Fibroblast of lung (primary cell): ENCODE measurements at places on chromosomes 5 and 9. TPM values are rescaled to one million over a fixed set of nuclear protein-coding genes. Genes with fewer than 3 reads are reported as not detected.
A peak's percentile ranks its signal among the peaks of the same experiment; 100 is the strongest.

DNA sequence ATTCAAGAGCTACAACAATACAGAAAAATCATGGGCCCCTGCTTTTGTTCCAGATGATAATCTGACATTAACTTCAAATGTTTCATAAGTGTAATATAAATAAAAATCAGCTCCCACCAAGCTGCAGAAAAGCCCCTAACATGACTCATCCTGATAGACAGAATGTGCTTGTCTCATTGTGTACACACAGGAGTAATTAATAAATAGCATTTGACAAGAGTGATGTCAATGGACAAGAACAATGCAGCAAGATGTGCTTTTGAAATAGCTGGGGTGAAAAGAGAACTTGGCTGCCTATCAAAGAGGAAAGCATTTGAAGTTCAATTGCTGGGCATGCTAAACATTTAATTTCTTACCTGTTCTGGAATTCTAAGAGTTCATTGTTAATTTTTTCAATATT, 79.2 kb downstream of the DNAH5 start:
- no peak overlapping the region for H3K4me3 ChIP-seq
- no peak overlapping the region for H3K27ac ChIP-seq
- H3K4me1 ChIP-seq = no peaks in the 10 kb centered on the region
- no peaks in the 10 kb centered on the region for H3K36me3 ChIP-seq
- no peaks in the 10 kb centered on the region for H3K27me3 ChIP-seq

DNA sequence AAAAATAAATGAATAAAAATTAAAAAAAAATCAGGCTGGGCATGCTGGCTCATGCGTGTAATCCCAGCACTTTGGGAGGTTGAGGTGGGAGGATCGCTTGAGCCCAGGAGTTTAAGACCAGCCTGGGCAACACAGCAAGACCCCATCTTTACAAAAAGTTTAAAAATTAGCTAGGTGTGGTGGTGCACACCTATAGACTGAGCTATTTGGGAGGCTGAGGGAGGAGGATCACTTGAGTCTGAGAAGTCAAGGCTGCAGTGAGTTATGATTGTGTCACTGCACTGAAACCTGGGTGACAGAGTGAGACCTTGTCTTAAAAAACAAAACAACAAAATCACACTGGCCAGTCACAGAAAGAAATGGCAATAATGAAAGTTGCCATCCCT, 3.4 kb upstream of the CNTRL start:
- H3K4me1 ChIP-seq = no peaks in the 10 kb centered on the region
- DNase-seq = no peak
- H3K36me3 ChIP-seq = no peaks in the 10 kb centered on the region
- peak overlapping the region; percentile 43 for H3K4me3 ChIP-seq
- no peaks in the 10 kb centered on the region for H3K27me3 ChIP-seq

The WNT8A gene
- not detected in 2 replicates for polyA plus RNA-seq

- no peaks in the 10 kb centered on the region for H3K36me3 ChIP-seq
- no peak for DNase-seq
- no peak overlapping the region for H3K27ac ChIP-seq
- no peak overlapping the region for H3K4me3 ChIP-seq
- no peaks in the 10 kb centered on the region for H3K27me3 ChIP-seq
- no peaks in the 10 kb centered on the region for H3K4me1 ChIP-seq
Observed at GRCh38 chr5:146687630-146688029, 171.6 kb upstream of the GPR151 start.

GRCh38 chr5:32109236-32109635, 64.9 kb downstream of the GOLPH3 start:
- no peak overlapping the region for H3K27ac ChIP-seq
- peaks cover 19% of the 10 kb centered on the region for H3K36me3 ChIP-seq
- no peak overlapping the region for H3K4me3 ChIP-seq
- no peaks in the 10 kb centered on the region for H3K4me1 ChIP-seq
